Activated gamma-delta T cell (primary cell): ENCODE measurements at places on chromosomes 1 and 21.

DNA sequence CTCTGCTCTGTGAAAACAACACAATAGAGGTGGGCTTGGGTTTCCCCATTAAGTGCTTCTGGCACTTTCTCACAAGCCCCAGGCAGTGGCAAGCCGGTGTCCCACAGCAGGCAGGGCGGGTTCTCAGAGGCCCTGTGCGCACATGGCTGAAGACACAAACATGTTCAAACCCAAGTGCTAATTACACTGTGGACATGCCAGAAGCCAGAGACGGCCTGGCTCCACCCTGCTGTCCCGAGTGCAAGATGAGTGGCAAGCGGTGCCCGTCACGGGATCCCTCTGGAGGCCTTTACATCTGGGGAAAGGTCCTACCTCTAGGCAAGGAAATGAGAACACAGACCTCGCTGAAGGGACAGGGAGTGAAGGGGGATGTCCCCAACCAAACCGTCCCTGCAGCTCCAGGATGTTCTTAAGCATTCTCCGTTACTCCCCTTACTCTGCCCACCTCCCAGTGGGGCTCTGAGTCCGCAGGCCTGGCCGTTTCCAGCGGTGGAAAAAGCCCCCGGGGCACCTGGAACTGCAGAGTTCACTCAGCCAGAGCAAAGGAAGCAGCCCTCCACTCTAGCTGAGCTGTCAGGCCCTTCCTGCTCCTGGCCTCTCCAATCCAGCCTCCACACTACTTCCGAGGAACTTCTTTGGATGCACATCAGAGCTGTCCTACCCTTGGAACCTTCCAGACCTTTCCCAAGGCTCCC is 57.4 kb downstream of the SLC66A1 start:
- no peak for DNase-seq

DNA sequence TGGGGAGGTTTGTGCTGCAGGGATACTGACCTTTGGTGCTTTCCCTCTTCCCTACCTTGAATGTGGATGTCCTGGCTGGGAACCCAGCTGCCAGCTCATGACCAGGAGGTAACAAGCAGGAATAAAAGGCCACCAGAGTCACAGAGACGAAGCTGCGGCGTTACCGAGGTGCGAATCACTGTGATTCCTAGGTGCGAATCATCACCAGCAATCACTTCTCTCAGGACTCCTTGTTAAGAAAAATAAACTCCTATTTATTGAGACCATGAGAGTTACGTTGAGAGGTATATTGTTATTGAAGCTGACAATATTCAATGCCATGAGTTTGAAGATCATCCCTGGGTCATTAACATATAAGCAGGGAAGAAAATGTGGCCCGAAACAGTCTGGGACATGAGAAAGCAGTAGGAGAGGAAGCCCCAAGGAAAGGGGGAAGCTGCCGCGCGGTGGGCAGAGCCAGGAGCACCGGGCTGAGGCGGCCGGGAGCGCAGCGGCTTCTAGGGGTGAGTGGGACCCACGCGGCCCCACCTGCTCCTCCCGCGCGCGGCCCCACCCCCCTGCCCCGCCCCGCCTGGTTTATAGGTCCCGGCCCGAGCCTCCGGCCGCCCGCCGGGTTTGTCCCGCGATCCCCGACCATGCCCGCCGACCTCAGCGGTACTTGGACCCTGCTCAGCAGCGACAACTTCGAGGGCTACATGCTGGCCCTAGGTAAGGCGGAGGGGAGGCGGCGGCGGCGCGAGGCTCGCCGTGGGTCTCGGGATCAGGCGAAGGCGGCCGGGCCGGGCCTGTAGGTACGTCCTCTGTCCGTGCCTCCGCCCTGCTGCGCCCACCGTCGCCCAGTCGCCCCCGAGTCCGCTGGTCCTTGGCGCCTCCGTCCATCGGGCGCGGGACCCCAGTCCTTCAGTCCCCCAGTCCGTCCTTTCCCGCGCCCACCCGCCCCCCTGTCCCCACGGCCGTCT is at the start of gene RBP7:
RBP7 (plus strand) TSS at position 605 of the 959 bp plus-strand sequence; CDS start at position 636, 31 bp downstream.
- DNase-seq: no peak

DNA sequence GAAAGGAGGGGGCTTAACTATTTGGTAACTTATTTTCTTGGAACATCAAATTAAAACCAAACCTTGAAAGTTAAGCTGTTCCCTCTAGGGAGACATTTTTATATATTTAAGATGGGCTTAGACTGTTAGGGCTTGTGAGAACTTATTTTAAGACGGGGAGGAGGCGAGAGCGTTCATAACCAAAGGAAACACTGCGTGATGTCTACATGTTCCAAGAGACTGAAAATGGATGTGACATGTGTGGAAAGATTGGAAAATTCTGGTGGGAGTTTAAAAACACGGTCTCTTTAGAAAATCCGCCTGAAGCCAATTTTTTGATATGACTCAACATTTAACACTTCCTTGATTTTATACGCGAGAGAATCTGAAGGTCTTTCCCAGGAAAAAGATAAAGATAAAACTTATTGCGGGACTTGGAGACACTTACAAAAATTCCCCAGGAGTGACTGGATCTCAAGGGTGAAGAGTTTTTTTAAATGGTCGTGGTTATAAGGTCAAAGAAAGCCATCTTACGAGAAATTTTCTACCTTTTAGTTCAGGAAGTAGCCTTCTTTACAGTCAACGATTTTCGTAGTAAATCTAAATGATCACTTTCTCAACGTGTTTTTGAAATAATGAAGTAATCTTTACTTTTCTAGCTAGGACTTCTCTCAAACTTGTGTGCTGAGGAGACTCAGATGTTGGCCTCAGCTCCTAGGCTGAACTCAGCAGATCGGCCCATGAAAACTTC is 828 bp downstream of the PNRC2 start:
- DNase-seq: no peak

- no peak for DNase-seq
Measured at GRCh38 chr1:86169625-86170024, 13.1 kb upstream of the COL24A1 start.

- no peak for DNase-seq
Measured at GRCh38 chr1:28682840-28683239, 14.3 kb downstream of the GMEB1 start.

GRCh38 chr1:247332215-247332622 is 552 bp upstream of the ZNF496 start:
- DNase-seq: peak; percentile 34

- DNase-seq: no peak
Measured at GRCh38 chr1:155062702-155063411, 683 bp upstream of the EFNA4 start.

DNA sequence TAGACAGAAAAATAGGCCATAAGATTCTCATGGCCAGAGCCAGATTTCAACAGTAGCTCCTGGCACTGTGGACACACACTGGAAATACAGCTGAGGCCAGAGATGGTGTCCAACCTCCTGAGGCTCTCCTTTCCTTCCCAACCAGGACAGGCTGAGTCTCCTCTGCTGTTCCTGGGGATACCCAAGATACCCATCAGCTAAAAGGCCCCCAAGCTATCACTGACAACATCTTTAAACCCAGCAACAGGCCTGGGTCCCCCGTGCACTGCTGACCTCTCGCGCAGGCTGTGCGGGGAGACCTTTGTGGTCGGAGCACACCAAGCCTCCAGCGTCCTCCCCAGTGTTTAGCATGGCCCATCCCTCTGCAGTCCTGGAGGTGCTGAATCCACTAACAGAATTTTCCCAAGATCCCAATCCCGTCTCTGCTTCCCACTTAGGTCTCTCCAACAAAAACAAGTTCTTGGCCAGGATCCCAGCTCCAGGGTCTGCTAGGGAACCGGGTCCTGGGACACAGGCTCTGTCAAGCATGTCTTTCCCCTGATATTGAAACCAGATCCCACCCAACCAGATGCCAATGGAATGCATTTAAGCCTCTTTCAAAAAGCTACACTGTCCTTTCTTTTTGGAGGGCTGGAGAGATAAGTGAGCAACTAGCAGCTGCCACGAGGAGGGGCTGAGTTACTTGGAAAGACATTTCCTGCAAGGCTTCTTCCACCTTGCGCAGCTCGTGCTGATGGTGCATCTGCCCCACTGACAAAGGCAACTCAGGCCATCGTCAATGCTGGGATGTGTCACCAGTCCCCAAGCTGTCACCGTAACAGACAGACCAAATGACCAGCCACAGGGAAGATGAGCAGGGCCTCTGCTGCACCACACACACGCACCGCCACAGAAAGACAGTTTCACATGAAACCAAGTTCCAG is 73.2 kb downstream of the BCAR3 start:
- DNase-seq: no peak

DNA sequence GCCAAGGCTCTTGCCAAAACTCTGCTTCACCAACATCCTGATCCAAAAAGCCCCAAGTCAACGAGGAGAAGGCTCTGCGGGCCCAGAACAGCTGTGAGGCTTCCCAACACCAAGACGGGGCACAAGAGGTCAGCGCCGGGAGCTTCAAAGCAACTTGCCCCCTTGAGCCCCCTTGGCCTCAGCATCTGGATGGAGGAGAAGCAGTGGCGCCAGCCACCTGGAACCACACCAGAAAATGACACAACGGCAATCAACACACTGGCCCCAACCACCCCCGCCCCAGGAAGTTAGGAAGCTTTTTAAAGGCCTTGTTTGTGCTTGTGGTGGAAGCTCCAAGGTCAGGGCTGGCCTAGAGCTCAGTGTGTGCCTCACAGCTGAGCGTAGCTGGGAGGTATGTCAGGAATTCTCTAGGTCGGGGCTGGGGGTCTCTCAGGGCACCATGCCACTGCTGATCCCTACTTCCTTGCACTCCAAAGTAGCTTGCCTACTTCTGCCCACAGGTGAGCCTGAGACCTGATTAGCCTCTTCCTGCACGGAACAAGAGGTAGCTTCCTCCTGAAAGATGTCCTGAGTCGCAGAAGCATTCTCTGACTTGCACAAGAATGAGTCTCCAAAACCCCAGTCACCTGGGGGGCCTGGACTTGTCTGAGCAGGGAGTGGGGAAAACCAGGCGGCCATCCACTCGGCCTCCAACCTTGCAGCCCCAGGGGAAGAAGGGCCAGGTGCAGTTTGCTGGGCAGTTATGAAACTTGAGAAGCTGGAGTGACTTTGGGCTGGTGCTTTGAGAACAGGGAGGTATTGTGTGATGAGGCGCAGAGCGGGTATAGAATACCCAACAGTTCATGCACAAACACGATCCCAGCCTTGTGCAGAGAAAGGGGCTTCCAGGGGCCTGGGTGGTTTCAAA is 9.7 kb upstream of the SRP9 start:
- no peak for DNase-seq

DNA sequence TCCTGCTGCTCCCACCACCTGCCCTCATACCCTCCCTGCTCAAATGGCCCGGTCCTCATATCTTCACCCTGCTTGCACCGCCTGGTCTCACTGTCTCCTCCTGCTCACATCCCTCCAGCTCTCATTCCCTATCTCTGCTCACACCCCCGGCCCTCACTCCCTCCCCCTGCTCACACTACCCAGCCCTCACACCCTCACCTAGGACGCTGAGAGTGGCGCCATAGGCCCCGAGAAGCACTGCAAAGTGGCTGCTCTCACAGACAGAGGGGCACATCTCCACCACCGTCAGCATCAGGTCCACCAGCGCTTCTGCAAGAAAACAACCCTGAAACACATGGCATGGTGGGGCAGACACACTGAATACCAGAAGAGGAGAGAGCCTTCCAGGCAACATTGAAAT is 38.6 kb downstream of the MRAP start:
- no peak for DNase-seq

- DNase-seq: no peak
Measured at GRCh38 chr1:94746635-94747525, 73.3 kb upstream of the SLC44A3 start.

- no peak for DNase-seq
Measured at GRCh38 chr1:109235137-109235536, 14.2 kb upstream of the CELSR2 start.

DNA sequence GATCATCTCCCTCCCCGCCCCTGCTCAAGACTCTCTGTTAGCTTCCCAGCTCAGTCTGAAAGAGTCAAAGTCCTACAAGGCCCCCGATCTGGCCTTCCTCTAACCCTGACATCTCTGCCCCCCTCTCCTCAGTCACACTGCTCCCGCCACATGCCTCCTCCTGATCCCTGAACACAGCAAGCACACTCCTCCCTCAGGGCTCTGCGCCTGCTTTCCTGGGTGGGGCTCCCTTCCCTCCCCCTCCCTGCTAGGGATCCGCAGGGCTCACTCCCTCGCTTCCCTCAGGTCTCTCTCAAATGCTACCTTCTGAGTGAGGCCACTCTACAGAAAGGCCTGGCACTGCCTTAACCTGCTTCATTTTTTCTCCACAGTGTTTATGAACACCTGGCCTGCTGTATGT is 5.7 kb upstream of the GALE start:
- DNase-seq: no peak

DNA sequence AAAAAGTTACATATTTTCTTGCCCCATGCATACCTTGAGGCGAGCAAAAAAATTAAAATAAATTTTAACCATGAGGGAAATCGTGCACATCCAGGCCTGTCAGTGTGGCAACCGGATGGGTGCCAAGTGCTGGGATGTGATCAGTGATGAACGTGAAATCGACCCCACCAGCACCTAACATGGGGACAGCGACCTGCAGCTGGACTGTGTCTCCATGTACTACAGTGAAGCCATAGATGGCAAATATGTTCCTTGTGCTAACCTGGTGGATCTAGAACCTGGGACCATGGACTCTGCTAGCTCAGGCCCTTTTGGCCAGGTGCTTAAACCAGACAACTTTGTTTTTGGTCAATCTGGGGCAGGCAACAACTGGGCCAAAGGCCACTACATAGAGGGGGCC is 67.4 kb upstream of the PODN start:
- no peak for DNase-seq

DNA sequence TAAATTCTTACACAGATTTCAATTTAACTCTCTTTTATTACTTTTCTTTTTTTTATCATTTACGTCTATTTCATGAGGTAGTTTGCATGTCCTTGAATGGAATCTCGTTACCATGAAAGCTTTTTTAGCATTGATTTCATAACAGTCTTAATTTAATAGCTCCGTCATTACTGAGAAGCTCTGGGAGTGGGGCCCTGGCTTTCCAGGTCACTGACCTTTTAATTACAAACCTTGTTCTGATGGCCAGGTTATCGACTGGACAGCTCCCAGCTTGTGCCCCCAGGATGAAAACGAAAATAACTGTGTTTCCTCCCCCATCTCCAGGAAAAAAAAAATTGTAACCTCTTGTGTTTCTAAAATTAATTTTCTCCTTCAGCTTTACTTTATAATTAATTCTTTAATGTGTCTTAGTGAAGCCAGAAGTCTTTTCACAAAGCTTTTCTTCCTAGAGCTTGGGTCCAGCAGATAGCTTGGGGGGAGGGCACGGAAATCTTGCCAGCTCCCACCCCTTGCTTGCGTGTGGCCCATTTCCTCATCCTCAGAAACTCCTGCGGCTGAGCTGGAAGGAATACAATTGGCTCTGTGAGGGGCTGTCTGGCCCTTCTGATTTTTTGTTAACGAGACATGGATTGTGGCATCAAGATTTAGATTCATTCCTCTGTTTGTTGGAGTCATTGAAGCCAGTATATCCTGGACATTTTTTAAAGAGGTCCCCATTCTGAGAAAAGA is 65.7 kb downstream of the PEX14 start:
- no peak for DNase-seq

DNA sequence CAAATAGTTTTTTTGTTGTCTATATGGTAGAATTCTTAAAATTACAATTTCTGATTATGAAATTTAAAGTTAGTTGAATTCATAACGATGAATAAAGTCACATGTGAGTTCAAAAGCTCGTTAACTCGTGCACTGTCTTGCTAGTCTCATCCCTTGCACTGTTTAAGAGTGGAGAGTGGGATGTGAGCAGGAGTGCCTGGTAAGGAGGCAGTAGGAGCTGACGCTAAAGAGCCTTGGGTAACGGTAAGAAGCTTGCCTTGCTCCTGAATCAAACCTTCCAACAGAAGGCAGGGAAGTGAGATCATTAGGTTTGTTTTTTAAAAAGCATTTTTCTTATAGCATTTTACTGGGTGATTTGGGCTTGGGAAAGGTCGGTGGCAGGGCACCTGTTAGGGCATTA is 2.3 kb upstream of the FASLG start:
- no peak for DNase-seq
